ENCODE measurements at places on chromosomes 3 and 15. TPM values are rescaled to one million over a fixed set of nuclear protein-coding genes. Genes with fewer than 3 reads are reported as not detected.
A peak's percentile ranks its signal among the peaks of the same experiment; 100 is the strongest.

The SLC12A1 gene
- total RNA-seq, result not detected

The ST6GAL1 gene
- 59.9 TPM for total RNA-seq

The ECE2 gene
- not detected for total RNA-seq

The GP5 gene
- total RNA-seq, result 0.11 TPM

The DNASE1L3 gene
- 10.0 TPM for total RNA-seq

DNA sequence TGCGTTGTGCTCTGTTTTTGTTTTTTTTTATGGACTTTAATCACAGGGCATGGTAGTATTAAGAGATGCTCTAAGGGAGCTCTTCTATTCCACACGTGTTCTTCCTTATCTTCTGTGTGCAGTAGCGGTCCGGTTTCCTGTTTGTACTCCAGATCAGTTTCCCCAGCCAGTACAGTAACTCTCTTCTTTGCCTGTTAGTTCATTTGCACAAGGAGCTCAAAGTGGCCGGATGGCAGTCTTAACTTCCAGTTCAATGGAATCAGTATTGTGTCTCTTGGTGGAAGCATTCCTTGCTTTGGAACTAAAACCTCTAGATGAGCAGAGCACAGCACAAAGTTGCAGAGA is 122.0 kb downstream of the KLF13 start:
- no peak overlapping the region for H3K27ac ChIP-seq
- H3K4me3 ChIP-seq, result no peak overlapping the region
- no peaks in the 10 kb centered on the region for H3K36me3 ChIP-seq

DNA sequence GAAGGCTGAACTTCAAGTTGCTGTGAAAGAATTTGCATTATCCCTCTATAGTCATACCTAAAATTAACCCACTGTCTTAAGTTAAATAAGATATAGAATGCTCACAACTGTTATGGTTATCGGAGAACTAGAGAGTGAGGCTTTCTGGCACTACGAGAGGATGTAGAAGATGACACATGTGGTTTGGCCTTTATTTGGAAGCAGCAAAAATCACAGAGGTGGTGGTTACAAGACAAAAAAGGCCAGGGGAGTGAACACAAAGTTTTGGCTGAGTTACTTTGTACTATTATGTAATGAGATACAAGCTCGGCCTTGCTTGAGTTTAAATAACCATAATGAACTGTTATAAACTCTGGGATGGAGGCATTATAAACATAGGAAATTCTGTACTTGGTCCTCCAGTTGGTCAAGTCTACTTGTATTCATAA is 78.3 kb upstream of the ICE2 start:
- no peaks in the 10 kb centered on the region for H3K36me3 ChIP-seq
- no peaks in the 10 kb centered on the region for H3K4me1 ChIP-seq

GRCh38 chr3:23262766-23263165 is 59.6 kb downstream of the UBE2E2 start:
- H3K27ac ChIP-seq, result no peak overlapping the region
- no peaks in the 10 kb centered on the region for H3K36me3 ChIP-seq
- no peak for DNase-seq

- no peaks in the 10 kb centered on the region for H3K4me1 ChIP-seq
- no peak for DNase-seq
- H3K27me3 ChIP-seq, result peaks cover 3% of the 10 kb centered on the region
- no peak overlapping the region for H3K27ac ChIP-seq
- no peak overlapping the region for H3K4me3 ChIP-seq
- H3K36me3 ChIP-seq, result no peaks in the 10 kb centered on the region
These were observed 74.6 kb upstream of the ARL6 start for GRCh38 chr3:97689962-97690361.

DNA sequence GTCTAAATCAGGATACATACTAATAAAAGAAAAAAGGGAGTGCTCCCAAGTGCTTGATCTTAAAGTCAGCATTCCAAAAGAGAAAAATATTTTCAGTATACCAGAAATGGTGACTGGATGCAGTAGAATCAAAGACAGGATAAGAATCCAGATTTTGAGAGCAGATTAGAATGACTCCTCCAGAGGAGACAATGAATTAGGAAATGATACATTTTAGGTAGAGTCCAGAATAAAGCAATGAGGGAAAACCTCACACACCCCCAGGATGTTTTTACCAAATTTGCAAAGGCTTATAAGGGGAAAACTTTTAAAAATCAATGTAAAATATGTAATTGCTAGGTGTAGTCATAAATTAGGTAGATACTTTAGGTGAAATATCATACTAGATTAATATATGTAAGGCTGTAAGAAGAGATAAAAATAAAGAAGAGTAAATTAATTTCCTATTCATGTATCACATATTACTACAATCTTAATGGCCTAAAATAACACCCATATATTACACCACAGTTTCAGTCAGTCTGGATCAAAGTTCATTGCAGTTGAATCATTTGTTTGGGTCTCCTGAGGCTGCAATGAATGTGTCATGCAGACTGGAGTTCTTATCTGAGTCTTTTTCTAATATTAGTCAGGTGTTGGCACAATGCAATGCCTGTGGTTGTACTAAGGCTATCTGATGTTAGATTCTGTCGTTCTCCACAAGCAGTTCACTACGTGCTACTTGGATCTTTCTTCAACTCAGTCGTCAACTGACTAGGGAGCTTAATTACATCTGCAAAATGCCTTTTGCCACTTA is 547.8 kb upstream of the EPHA6 start:
- DNase-seq, result no peak
- H3K4me3 ChIP-seq, result no peak overlapping the region
- no peaks in the 10 kb centered on the region for H3K4me1 ChIP-seq
- no peaks in the 10 kb centered on the region for H3K36me3 ChIP-seq

DNA sequence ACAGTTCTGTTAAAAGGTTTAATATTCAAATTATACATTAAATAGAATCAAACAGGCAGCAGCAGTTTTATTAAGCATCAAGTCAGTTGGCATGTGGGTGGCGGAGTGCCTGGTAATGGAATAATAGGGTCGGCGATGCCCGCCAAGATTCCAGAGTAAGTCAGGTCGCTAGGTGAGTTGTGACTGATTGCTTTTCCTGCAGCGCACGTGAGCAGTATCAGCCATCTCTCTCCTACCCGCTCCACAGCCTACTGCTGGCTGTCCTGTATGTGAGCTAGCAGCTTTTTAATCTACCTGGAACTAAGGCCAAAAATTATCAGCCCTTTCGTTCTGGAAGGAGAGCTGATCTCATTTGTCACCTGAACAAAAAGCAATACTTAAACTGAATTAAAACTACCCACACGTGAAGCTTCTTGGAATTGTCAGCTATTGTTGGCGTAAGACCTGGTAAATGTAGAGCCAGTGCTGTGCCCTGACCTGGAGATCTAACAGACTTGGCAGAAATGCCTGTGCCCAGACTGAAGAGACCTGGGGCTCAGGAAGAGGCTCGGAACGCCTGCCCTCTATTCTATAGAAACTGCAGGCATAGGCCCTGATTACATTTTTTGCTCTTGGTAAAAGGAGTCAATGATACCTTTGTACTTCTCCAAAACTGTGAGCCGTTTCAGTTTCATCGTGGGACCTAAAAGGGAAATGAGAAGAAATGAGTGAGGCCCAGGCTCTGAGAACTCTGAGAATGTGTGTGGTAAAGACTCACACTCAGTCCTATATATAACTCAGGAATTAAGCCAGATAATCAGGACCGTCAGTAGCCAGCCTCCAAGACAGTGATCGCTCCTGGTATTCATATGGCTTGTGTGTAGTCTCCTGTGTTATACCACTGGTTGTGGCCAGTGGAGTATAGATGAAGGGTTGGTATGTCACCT is 21.9 kb downstream of the IDH3A start:
- peaks cover 59% of the 10 kb centered on the region for H3K36me3 ChIP-seq
- H3K4me3 ChIP-seq, result no peak overlapping the region
- no peak for DNase-seq
- no peak overlapping the region for H3K27ac ChIP-seq
- H3K4me1 ChIP-seq, result no peaks in the 10 kb centered on the region

GRCh38 chr3:191198932-191199331 is at the start of gene OSTN:
Gene OSTN (plus strand): TSS chr3:191199241. CDS start chr3:191212533, 13,292 bp downstream.
- DNase-seq, result no peak
- H3K27me3 ChIP-seq, result no peaks in the 10 kb centered on the region
- H3K27ac ChIP-seq, result no peak within 1 kb of the TSS
- no peaks in the 10 kb centered on the region for H3K4me1 ChIP-seq
- H3K4me3 ChIP-seq, result no peak within 1 kb of the TSS

DNA sequence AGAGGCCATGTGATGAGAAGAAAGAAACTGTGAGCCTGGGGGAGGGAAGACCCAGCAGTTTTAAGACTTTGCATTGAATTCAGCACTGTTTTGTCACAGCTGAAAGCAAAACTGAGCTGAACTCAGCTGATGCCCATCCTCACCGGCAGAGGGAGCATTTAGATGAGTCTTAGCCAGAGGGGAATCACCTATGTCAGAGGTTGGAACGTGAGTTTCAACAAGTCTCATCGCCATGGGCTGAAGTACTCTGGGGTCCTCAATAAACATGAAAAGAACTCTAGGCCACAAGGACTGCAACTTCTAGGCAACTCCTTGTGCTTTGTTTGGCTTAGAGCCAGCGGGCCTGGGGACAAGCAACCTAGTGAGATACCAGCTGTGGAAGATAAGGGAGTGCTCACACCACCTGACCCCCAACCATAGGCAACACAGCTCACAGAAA is 324.5 kb downstream of the TBL1XR1 start:
- H3K4me3 ChIP-seq, result no peak overlapping the region
- no peaks in the 10 kb centered on the region for H3K27me3 ChIP-seq
- no peak for DNase-seq
- H3K27ac ChIP-seq, result no peak overlapping the region
- no peaks in the 10 kb centered on the region for H3K36me3 ChIP-seq

GRCh38 chr3:10272977-10273376 is 19.8 kb downstream of the GHRL start:
- peaks cover 61% of the 10 kb centered on the region for H3K36me3 ChIP-seq
- H3K27me3 ChIP-seq, result no peaks in the 10 kb centered on the region
- peaks cover 6% of the 10 kb centered on the region for H3K4me1 ChIP-seq
- no peak overlapping the region for H3K27ac ChIP-seq

- H3K36me3 ChIP-seq, result peaks cover 9% of the 10 kb centered on the region
- H3K4me1 ChIP-seq, result peaks cover 17% of the 10 kb centered on the region
- no peak overlapping the region for H3K4me3 ChIP-seq
- H3K27ac ChIP-seq, result peak overlapping the region; percentile 32
- DNase-seq, result no peak
These were observed 32.7 kb downstream of the SMAD3 start for GRCh38 chr15:67097930-67098740.

DNA sequence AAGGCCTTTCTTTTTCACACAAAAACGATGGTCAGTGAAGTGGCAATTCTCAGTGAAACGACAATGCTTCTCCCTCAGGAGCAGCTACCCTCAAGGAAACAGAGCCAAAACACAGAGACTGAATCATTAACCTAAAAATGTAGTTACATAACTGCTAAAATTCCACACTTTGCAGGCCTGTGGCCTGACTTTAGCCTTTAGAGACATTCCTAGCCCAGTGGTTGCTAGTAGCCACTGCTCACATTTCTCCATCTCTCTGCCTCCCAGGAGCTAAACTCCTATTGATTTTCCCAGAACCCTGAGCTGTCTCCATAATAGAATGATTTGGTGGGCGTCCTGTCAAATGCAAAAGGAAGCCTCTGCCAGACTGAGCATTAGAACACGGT is 630.1 kb upstream of the KCNMB2 start:
- H3K4me1 ChIP-seq, result peaks cover 5% of the 10 kb centered on the region
- DNase-seq, result no peak
- H3K27ac ChIP-seq, result peak overlapping the region; percentile 51
- H3K4me3 ChIP-seq, result no peak overlapping the region
- H3K36me3 ChIP-seq, result no peaks in the 10 kb centered on the region

DNA sequence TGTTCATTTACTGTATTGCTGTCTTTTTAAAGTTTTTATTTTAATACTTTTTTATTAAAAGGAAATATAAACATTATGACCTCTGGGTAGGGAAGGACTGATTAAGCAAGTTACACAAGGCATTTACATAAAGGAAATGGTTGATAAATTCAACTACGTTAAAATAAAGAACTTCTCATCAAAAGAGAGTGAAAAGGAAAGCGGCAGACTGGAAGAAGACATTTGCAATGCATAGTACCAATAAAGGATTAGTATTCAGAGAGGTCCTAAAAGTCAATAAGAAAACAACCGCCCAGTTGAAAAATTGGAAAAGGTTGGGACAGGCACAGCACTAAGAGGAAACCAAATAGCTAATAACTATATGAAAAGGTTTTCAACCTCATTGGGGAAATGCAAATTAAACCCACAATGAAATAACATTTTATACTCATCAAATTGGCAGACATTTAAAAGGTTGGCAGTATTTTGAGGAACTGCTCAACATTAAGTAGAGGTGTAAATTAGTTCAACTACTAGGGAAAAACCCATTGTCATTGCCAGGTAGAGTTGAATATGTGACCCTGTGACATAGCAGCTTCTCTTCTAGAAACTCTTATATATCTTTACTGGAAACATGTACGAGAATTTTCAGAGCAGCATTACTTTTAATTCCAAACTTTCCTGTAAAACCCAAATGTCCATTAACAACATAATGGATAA is 9.5 kb downstream of the PDE8A start:
- H3K4me3 ChIP-seq, result no peak overlapping the region
- no peaks in the 10 kb centered on the region for H3K36me3 ChIP-seq
- H3K4me1 ChIP-seq, result peaks cover 18% of the 10 kb centered on the region
- H3K27me3 ChIP-seq, result no peaks in the 10 kb centered on the region
- no peak overlapping the region for H3K27ac ChIP-seq
- no peak for DNase-seq

GRCh38 chr15:65948383-65948782 is 79.1 kb downstream of the RAB11A start:
- H3K4me1 ChIP-seq, result no peaks in the 10 kb centered on the region
- no peak for DNase-seq
- no peaks in the 10 kb centered on the region for H3K27me3 ChIP-seq
- H3K27ac ChIP-seq, result no peak overlapping the region
- H3K4me3 ChIP-seq, result no peak overlapping the region

DNA sequence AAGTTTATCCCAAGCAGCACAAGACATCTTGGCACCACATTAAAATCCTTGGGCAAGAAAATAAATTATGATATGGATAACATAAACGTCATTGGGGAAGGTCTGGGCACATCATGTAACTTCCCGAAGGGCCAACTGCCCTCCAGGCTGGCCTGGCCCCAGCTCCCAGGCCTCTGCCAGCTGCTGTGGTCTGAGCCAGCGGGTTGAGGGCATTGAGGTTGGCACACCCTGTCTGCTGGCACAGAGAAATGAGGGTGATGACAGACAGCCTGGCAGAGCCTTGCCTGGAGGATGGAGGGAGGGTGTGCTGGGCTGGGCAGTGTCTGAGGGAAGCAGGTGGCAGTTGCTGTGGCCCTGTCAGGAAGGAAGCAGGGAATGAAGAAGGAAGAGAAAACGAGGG is 3.3 kb upstream of the RBSN start:
- no peaks in the 10 kb centered on the region for H3K36me3 ChIP-seq
- H3K4me3 ChIP-seq, result no peak overlapping the region
- no peaks in the 10 kb centered on the region for H3K4me1 ChIP-seq
- H3K27ac ChIP-seq, result peak overlapping the region; percentile 67

DNA sequence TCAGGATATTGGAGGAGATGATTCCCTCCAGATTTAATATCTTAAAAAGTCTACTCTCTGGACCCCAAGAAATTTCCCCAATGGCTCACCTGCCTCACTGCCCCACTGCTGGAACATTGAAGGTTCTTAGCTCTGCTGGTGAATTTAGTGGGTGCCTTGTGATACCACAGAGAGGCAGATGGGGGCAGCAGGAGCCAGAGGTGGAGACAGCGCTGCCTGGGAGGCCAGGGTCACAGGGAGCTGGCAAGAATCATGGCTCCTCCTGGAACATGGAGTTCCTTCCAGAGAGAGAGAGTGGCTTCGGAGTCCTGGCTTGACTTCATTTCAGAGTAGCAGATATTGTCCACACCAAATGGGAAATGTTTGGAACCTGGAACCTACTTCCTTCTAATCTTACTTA is 263.5 kb upstream of the CFAP20DC start:
- H3K4me1 ChIP-seq, result no peaks in the 10 kb centered on the region
- H3K27ac ChIP-seq, result no peak overlapping the region
- H3K27me3 ChIP-seq, result no peaks in the 10 kb centered on the region
- no peak for DNase-seq
- H3K36me3 ChIP-seq, result no peaks in the 10 kb centered on the region

- no peaks in the 10 kb centered on the region for H3K27me3 ChIP-seq
- H3K4me1 ChIP-seq, result no peaks in the 10 kb centered on the region
- no peak overlapping the region for H3K27ac ChIP-seq
These were observed 56.8 kb downstream of the PHLDB2 start for GRCh38 chr3:111915905-111916304.
